Stromal cell of bone marrow (primary cell): ENCODE measurements at places on chromosomes 3 and 15.

- peak; percentile 90 for DNase-seq
Observed at GRCh38 chr15:35624881-35625280, 78.9 kb upstream of the DPH6 start.

DNA sequence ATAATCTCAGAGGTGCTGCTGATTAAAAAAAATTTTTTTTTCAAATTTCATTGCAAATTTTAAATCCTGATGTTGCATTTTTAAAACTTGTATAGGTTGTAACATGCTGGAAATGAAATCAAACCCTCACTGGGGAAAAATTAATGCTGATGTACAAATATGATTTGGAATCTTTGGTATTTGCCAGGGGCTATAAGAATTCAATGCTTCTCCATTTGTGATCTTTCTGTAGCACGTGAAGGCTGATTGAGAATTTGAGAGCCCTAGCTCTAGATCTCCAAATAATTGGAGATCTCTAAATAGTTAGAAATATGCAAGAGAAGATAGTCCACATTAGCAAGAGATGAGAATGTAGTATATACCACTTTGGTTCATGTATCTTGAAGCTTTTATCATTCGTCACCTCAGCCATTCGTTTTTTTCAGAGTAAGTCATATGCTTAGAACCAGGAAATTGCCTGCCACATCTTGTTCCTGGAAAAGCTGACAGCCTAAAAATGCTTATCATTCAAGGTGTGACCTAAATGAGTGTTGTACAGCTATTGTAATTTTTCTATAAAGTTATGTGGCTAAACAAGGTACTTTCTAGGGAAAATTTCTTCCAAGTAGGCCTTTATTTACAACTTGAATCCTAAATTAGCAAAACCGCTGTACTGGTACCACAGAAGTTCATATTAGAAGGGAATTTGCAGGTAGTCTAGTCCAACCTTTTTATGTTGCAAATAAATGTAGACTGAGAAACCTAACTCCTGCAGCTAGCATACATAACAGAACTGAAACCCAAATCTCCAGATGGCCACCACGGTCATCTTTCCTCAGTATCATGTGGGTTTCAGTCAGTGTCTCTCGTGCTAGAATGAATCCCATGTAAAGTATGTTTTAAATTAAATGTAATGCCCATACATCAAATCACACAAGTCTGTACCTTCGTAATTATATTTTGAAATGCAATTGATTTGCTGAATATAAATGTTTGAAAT is 48.5 kb downstream of the FNDC3B start:
- no peak for DNase-seq

DNA sequence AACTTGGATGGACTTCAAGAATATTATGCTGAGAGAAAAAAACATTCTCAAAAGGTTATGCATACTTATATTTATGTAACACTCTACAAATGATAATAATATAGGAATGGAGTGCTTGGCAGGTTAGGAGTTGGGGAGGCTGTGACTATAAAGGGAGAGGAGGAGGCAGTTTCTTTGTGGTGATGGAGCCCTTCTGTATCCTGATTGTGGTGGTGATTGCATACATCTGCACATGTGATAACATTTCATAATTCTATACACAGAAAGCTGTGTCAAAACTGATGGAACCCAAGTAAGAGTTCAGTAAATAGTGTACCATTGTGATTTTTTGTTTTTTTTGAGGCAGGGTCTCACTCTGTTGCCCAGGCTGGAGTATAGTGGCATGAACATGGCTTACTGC is 31.7 kb upstream of the FAM3D start:
- DNase-seq: no peak

DNA sequence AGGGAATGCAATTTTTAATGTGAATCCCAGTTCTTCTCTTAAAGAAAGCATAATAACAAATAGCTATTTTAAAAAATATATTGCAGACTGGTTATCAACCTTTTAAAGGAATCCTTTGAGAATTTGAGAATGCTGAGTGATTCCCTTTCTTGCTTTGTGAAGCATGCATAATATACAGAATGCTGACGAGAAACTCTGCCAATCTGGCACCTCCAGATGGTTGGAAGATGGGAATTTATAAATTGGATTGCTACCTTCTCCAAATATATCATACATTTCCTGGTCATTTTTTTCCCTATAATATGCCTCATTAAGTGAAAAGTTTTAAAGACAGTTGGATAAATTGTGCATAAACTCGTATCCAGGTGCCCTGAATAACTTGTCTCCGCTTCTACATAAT is 333.9 kb upstream of the ARPP21 start:
- DNase-seq: no peak

- DNase-seq: no peak
Observed at GRCh38 chr3:162015856-162016255, 519.2 kb downstream of the OTOL1 start.

- no peak for DNase-seq
Observed at GRCh38 chr3:185912929-185913901, 24.6 kb downstream of the TRA2B start.

- no peak for DNase-seq
Observed at GRCh38 chr3:76756577-76756976, 283.3 kb upstream of the ROBO2 start.

DNA sequence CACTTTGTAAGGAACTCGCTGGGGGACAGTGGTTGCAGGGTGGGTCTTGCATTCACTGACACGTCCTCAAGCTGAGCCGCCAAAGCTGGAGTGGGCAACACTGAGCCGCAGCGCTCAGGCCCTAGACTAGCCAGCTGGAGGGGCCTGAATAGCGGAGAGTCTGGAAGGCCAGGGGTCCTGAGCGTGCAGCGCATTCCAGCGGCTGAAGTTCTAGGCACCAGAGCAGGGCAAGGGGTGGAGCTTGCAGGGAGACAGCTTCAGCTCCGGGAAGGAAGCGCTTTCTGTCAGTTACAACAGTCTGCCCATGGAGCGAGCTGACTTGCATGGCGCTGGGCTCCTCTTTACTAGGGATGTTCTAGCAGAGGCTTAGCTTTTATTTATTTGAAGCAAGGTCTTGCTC is 2.7 kb downstream of the MAP6D1 start:
- no peak for DNase-seq

GRCh38 chr3:65751123-65751700 is 287.5 kb downstream of the MAGI1 start:
- DNase-seq: no peak

GRCh38 chr15:54599386-54599785 is 597.4 kb downstream of the RSL24D1 start:
- DNase-seq: no peak

DNA sequence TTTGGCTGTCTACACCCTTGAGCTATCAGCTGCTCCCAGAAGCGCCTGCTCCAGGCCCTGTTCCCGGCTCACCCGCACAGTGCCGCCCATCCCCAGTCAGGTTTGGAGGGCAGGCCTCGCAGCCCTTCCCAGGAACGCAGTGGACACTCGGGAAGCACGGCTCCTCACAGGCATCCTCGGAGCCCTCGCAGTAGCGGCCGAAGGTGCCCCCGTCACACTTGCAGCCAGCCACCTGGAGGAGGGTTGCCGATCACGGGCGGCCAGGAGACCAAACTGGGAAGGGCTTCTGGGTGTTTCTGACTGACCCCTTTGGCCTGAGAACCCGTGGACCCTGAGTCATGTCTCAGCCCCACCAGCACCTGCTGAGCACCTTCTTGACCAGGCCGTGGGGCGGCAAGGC is 33.4 kb downstream of the MUC20 start:
- DNase-seq: no peak

DNA sequence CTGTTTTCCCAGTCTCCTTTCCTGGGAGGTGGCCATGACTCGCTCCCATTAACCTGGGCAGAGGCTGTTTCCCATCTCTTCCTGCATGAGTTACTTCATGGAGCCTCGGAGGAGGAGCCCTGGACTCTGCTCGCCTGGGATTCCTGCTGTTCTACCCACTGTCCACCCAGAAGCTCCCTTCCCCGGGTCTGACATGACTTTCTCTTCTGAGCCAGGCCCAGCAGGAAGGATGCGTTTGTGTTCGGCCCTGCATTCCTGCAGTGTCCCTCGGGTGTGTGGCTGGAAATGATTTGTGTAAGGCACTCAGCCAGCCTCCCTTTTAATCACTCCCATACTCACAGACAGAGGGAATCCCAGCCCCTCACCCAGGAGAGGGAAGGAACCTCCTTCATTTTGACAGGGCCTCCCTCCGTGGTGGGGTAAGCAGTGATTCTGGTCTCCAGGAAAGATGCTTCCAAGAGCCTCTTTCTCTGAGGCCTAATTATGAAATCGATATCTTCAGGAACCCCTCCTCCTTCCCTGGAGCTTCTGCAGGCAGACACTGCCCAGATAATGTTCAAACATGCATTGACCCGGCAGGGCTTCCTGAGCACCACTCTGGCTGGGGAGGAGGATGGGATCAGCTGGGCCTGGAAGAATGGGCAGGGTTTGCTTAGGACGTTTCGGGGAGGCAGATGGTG is 41.6 kb upstream of the DLG1 start:
- no peak for DNase-seq

DNA sequence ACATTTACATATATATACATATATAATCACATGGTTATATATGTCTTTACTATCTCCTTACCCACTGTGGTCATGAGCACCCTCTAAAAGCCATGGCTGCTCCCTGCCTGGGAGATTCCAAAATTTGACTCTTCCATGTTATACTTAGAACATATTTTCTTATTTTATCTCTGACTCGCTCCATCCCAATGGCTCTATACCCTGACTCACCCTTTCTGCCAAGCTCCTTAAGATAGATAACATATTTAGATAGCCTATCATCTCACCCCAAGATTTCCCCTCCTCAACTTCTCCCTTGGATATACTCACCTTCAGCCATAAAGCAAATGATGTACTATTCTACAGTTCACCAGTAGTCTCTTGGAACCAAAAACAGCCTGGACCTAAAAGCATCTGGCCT is 65.1 kb downstream of the CD200R1L start:
- no peak for DNase-seq

DNA sequence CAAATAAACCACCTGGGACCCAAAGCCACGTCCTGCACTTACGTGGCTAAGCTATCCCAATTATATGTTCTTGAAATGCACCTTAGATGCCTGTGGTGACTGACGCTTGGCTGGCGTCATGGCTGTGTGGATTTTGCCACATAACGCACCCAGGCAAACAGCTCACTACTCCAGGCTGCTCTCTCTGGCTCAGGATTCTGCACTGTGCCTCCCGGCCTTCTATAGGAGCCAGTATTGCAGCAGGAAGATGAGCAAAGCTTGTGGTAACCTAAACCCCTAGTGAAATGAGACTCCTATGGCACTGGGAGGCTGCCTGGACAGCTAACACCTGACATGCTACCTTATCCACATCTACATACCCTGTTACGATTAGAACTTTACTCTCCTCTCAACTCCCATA is 179.3 kb downstream of the THRB start:
- no peak for DNase-seq

- peak; percentile 21 for DNase-seq
Observed at GRCh38 chr3:28726840-28727239, 378.2 kb upstream of the AZI2 start.

- no peak for DNase-seq
Observed at GRCh38 chr3:123789760-123790159, 94.4 kb downstream of the MYLK start.

GRCh38 chr3:151307583-151308488 is 8.8 kb downstream of the GPR87 start:
- DNase-seq: no peak

DNA sequence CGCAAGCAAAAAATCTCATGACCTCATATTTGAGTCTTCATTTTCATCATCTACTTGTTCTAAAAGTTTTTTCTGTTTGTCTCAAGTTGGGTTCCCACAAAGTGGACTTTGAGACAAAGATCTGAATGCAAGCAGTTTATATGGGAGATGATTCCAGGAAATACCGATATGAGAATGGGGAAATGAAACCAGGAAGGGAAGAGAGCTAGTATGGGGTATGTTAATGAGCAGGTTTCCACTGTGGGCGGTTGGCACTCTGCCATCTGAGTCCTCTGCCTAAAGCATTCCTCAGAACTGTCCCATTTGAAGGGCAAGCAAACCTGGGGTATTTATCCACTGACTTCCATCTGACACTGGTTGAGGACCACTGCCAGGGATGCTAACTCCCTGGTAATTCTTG is 8.8 kb downstream of the ADPRH start:
- no peak for DNase-seq

DNA sequence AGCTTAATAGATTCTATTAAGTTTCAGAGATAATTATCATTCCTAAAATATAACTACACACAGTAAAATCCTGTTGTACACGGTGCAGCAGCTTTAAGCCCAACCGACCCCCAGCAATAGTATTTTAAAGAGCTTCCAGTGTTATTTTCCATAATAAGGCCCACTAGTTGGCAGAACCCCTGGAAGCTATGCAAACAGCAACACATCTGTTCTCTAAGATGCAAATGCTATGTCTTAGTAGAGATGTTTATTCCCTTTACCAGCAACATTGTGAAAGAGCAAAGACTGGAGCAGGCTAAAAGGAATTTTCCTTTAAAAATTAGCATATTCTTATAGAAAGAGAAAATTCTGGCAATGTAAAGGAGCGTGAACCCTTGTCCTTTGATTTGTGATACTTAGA is 819.7 kb upstream of the ALCAM start:
- DNase-seq: no peak

DNA sequence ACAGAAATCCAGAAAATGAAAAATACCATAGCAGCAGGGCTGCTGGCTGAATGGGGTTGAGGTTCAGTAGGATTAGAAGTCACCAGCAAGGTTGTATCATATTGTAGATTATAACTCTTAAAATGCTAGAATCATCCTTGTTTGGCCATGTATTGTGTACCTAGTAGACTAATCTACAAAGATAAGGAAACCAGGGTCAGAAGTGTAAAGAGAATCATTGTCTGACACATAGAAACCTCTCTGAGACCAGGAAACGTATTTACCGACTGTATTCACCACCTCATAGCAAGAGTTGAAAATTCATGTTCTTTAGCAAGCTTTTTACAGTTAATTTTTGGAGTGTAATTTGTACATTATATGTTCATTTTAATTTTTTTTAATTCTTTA is 168.8 kb downstream of the ECT2 start:
- DNase-seq: no peak

DNA sequence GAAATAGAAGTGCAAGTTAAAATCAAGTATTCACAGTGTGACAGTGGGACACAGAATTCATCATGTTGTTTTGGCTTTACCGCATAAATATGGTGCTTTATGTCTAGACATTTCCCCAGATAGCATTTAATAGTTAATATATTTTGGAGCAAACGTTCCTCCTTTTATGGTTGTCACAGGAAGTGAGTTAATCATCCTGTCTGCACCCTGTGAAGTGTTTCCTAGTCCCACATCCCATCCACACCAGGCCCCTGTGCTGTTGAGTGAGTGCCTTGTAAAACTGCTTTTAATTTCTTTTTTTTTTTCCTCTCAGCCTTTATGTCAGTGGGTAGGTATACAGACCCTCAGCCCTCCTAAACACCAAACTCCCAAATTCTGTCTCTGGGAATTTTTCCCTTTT is 393.7 kb downstream of the FEZF2 start:
- DNase-seq: no peak

DNA sequence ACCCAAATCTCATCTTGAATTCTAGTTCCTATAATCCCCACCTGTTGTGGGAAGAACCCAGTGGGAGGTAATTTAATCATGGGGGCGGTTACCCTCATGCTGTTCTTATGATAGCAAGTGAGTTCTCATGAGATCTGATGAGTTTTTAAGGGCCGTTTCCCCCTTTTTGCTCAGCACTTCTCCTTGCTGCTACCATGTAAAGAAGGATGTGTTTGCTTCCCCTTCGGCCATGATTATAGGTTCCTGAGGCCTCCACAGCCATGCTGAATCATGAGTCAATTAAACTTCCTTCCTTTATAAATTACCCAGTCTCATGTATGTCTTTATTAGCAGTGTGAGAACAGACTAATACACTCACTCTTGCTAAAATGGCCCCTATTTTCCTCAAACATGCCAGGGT is 374.7 kb downstream of the TUSC7 start:
- DNase-seq: no peak
